ENCODE measurements at places on chromosomes 1 and 21.

DNA sequence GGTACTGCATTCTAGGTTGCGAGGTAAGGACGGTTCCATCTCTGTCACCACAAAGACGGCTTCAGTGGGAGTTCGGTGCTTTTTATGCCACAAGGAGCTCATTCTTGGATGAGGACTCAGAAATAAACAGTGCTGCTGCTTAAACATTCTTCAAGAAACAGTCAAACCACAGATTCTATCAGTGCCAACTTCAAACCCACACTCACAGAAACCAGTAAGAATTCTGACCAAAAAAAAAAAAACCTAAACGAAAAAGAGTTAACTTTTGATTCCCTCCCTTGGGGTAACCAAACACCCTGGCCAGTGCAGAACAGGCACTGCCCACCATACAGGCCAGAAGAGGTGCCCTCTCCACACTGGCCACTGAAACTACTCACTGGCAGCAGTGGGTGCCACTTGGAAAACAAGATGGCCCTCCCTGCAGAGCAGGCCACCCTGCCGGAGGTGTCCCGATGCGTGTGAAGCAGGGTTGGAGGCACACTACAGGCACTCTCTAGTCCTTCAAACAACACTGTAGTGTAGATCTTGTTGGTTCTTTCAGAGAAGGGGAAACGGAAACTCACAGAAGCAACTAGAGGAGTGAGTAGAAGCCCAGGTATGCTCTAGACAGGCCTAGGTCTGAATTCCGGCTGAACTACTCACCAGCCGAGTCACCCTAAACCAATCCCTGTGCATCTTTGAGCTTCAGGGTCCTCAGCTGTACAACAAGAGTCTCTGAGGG is 87.3 kb upstream of the TLR5 start:
- no peak for DNase-seq

DNA sequence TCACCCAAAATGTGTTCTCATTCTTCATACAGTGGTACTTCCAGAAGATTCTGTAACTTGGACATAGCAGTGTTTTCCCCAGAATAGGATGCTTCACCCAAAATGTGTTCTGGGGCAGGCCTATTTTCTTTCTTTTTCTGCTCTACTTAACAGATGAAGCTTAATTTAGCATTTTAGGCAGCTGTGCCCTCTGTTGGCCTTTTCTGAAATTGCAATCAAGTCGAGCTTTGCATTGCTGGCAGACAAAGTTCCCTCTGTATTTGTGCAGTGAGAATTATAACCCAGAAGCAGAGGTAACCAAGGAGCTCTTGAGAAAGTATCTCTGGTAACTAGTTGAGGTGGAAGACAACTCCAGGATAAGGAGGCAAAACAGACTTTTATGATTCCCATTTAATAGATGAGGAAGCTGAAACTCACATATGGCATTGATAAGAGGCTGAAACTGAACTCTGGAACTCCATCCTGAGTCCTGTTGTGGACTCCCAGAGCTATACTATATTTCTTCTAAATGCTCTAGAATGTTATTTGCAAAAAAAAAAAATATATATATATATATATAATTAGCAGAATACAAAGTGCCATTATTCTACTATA is 50.3 kb upstream of the L1TD1 start:
- peak; percentile 53 for DNase-seq

DNA sequence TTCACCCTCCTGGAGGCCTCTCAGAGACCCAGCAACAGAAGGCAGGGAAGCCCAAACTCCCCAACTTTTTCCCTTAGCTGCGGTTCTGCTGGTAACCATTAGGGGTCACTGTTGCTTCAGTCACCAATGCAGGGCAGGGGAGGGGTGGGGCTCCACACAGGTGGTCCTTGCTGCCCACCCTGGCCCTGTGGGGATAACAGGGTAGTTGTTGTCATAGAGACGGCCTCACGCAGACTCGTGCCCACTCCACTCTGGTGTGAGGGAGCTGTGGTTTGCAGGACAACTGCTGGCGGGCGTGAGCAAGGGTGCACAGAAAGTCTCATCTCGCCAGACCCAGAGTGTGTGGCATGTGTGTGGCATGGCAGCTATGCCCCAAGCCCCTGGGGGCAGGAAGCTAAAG is 19.9 kb downstream of the INSRR start:
- peak; percentile 88 for DNase-seq

GRCh38 chr1:113934511-113935055 is 5.5 kb downstream of the HIPK1 start:
- no peak for DNase-seq

DNA sequence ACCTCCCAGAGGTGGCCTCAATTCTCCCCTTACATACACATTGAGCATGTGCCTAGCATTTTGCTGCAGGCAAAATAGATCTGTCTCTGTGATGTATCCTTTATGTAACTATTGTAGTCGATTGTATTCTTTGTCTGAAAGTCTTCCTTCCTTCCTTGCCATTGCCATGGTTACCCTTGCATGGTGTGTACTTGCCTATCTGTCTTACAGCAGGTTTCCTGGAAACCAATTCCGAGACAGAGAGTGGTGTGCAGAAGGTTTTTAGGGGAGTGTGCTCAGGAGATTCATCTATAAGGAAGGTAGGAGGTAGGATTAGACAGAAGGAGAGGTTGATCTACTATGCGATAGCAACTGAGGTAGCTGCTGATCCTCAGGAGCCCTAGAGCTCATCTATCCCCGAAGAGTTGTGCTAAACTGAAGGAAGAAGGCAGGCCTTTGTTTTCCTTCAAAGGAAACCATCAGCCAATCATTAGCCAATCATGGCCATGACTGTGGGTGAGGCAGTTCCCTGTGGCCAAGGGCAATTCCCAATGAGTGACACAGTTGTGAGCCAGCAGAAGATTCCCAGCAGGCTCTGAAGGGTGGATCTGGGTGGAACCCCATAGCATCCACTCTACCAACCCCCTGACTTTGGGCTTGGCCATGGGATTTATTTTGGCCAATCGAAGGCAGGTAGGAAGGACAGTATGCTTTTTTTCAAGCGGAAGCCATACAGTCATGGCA is 15.0 kb downstream of the CITED4 start:
- DNase-seq: no peak

DNA sequence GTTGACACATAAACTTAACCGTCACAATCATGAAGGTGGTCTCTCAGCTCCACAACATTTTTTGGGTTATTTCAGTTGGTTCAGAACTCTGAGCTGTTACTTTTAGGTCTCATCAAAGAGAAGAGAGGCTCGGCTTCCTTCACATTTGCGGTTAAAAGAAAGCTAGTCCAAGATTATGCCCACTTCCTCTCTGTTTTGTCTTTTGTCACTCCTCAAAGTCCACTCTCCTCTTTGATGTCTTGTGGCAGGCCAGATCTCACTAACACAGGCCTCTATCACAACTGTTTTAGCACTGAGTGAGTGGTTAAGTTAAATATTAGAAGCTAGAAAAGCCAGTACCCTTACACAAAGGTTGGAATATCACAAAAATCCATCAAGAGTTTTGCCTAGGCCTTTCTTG is 195.7 kb downstream of the FCRL5 start:
- DNase-seq: no peak

DNA sequence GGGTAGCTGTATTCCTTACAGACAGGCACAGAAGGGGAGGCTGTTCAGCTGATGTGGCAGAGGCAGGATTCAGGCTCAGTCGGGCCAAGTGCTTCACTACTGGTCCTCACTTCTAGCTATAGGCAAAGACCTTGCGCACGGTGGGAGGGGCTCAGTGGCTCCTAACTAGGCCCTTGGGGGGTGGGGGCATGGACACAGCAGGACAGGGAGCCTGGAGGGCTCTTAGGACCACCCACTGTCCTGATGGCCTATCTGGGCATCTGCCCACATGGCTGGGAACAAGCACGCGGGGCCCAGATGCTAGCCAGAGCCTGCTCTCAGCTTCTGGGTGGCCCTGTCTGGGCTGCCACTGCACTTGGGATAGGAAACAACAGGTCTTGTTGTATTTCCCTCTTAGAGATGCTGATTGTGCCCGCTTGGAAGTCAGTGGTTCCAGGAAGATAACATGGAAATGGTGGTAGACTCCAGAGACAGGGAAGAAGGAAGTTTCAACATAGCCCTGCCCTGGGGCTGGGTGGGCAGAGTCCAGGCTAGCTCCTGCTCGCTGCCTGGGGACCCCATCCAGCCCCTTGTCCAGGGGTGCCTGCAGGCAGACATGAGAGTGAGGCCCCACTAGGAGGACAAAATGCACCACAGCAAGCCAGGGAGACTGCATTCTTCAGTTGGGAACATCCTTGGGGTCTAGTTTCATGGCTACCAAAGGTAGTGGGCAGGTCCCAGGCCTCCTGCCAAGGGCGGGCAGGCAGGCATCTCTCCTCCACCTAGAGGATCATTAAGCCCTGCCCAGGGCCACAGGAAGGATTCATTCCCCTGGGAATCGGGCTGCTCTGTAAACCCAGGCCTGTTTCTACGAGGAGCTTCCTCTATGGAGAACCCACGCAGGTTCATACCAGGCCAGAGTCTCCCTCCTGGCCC is 102.5 kb downstream of the BCAR3 start:
- DNase-seq: no peak

DNA sequence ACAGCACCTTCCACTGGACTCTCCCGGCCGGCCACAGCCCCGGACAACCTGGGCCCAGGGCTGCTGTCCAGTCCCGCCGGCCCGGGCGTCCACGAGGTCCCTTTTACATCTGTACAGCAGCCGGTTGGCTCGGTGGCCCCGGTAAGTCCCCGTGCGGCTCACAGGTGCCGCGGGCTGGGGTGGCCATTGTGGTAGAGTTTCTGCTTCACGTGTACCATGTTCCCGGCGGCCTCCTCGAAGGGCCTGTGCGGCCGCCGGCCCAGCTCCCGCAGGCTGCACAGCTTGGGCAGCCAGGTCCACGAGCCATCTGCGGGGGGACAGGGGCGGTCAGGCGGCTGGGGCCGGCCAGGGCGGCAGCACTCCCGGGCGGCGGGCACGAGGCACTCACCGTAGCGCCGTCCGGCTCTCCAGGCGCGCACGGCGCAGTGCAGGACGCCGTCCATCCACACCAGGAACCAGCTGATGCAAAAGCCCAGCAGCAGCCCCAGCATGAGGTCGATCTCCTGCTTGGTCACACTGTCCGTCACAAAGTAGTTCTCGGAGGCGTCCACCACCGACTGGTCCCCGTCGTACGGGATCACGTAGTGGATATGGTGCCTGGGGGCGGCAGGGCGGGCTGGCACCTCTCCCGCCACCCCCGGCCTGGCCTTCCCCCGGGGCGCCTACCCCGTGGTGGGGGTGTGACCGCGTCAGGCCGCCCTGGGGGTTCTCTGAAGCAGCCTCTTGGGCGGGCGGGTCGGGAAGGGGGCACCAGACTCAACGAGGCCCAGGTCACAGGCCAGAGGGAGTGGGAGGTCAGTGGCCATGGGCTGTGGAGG is 5.0 kb downstream of the TMEM240 start:
- DNase-seq: no peak

GRCh38 chr1:177884479-177885021 is 85.3 kb downstream of the SEC16B start:
- DNase-seq: no peak

GRCh38 chr1:25657883-25658760 is 41.5 kb downstream of the MAN1C1 start:
- no peak for DNase-seq

GRCh38 chr1:42422737-42423136 is 33.1 kb downstream of the ZMYND12 start:
- no peak for DNase-seq

GRCh38 chr1:226506921-226507320 is 41.6 kb upstream of the STUM start:
- DNase-seq: no peak

- DNase-seq: no peak
Observed at GRCh38 chr1:30919025-30919881, 10.7 kb upstream of the SDC3 start.

DNA sequence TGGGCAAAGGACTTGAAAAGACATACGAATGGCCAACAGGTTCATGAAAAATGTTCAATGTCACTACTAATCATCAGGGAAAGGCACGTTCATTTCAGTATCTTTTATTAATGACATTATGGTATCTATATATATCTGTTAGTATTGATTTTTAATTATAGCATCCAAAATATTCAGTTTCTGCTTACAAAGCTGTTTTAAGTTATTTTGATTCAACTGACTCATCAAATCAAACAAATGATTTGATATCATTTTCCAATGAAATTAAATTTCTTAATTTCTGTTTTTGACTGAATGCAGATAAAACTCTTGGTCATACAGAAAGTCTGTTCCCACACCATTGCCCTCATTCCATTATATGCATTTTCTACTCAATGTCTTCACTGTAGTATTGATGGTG is 315.9 kb downstream of the PDE4B start:
- no peak for DNase-seq

DNA sequence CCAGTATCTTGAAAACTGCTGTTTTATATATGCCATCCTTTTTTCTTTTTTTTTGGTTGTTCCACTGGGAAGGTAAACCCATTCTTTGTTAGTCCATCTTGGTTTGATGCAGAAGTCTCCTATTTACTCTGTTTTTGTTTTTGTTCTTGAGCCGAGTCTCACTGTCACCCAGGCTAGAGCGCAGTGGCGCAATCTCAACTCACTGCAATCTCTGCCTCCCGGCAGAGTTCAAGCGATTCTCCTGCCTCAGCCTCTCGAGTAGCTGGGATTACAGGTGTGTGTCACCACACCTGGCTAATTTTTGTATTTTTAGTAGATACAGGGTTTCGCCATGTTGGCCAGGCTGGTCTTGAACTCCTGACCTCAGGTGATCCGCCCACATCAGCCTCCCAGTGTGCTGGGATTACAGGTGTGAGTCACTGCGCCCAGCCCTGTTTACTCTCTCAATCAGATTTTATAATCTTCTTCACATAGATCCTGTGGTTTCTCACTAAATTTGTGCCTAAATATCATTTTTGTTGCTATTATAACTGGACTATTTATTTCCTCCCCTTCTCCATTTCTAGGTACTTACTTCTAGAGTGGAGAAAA is 12.5 kb downstream of the SYF2 start:
- no peak for DNase-seq

DNA sequence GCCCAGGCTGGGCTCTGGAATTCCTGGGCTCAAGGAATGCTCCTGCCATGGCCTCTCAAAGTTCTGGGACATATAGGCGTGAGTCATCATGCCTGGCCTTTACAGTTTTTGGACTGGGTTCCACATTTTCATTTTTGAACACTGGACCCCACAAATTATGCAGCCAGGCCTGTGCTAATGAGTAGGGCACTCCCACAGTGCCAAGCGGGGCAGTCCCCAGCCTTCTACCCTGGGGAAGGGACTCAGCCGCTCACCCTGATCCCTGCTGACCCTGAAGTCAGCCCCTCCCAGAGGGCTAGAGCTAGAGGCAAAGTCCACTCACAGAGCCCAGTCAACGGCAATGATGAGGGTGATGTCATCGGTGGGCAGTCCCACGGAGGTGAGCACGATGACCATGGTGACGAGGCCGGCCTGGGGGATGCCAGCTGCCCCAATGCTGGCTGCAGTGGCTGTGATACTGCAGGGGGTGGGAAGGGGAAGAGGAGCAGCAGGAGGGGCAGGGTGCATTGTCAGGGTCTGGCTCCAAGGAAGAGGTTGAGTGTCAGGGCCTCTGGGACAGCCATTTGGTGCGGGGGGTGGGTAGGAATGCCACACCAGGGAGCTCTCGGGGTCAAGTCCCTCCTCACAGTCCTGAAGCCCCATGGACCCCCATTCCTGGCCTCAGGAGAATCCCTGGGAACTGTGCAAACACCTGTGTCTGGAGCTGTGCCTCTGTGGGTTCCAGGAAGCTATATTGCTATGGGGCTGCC is 27.6 kb downstream of the PODN start:
- DNase-seq: no peak

Data from iPS-NIHi11 (cell line).